ENCODE measurements at places on chromosomes 13 and 19.

DNA sequence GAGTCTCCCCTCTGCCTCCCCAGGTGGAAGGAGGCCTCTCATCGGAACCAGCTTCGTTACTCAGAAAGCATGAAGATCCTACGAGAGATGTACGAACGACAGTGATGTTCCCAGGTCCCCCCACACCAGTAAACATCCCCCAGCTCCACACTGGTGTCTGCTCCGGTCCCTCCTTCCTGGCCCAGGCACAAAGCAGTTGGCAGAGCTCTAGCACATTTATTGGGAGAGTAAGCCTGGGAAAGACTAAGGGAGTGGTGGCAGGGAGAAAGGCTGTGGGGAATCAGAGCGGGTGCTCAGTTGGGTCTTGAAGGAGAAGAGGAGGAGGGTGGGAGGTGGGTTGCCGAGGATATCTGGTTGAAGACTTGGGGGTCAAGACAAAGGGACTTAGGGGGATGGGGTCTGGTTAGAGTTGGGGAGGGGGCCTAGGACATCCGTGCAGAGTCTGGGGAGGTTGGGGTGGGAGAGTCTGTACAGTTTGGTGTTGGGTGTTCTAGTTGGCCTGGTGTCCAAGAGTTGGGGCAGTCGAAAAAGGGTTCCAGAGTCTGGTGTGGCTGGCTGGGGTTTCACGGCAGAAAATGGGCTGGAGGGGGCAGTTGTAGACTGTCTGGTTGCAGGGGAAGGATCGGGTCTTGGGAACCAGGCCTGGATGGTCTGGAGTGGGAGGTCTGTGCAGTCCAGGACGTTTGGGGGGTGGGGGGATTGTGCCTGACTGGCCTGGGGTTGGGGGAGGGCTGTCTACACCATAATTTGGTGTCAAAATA lies 2.3 kb downstream of the HSPB6 start:
- no peak for DNase-seq

DNA sequence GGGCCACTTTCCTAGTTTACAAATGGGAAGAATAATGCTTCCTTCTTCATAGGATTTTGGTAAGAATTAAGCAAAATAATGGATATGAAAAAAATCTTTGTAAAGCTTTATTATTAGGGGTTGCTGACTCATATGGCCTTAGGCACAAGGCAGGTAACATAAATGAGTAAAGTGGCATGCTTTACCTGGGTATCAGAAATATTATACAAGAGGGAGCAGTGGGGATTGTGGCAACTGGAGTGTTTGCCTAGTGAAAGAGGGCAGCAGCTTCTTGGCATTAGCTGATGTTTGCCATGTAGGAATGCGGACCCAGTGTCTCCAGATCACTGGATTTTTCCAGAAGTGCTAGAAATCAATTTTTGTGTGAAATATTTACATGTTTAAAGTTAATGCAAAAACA lies 19.5 kb downstream of the WDFY2 start:
- DNase-seq, result no peak

GRCh38 chr13:70363991-70364390 lies 255.7 kb upstream of the KLHL1 start:
- DNase-seq, result no peak

DNA sequence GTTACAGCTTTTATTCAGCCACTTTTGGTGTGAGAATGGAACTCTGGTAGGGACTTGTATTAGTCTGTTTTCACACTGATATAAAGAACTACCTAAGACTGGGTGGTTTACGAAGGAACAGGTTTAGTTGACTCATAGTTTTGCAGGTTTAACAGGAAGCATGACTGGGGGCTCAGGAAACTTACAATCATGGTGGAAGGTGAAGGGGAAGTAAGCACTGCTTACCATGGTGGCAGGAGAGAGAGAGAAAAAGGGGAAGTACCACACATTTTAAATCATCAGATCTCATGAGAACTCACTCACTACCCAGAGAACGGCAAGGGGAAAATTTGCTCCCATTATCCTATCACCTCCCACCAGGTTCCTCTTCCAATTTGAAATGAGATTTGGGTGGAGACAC lies 942.2 kb downstream of the PCDH17 start:
- no peak for DNase-seq

GRCh38 chr19:6730153-6730804 lies 7.1 kb downstream of the GPR108 start:
- DNase-seq, result no peak

GRCh38 chr19:55418185-55418584 lies 10.6 kb upstream of the UBE2S start:
- no peak for DNase-seq

GRCh38 chr13:36608474-36608873 lies 65.3 kb upstream of the SERTM1 start:
- DNase-seq, result no peak

DNA sequence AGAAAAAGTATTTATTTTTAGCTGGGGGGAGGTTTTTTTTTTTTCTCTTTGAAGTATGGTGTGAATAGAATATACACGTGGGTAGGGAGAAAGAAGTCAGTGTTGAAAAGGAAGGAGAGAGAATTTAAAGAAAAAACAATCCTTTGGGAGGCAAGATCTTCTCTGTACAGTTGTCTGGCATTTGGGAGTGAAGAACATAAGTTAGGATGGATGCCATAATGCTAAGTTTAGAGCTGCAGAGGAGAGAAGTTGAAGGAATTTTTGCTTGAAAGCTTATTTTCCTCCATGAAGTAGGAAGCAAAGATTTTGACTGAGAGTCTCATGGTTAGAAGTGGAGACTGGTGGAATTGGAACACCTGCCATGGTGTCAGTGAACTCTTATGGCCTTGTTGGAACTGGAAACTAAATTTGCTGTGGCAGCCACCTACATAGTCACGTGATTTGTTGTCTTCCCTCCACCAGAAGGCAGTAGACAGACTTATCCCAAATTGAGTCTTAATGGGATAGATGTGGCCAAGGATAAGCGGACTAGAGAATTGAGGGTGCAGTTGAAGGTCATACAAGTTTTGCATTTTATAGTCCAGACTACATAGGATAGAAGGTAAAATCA lies 22.0 kb downstream of the NDFIP2 start:
- DNase-seq, result no peak

GRCh38 chr13:99103536-99103935 lies 97.1 kb upstream of the UBAC2 start:
- no peak for DNase-seq

DNA sequence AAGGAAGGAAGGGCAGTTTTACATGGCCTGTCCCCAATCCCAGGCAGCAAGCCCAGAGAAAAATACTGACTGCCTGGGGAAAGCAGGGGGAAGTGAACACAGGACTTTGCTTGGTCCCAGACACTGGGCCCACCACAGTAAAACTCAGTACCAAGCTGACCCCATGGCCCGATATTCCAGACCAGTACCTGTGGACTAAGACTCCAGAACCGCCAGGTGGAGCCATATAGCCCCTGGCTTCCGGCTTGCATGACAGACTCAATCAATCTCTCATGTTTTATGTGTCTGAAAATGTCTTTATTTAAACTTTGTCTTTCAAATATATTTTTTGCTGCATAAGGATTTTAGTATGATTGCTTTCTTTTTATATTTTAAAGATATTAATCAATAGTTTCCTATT lies 767.9 kb upstream of the SLITRK6 start:
- no peak for DNase-seq

GRCh38 chr13:42746866-42747265 lies 34.5 kb upstream of the FAM216B start:
- DNase-seq, result no peak

GRCh38 chr19:662207-662961 lies 630 bp downstream of the RNF126 start:
- DNase-seq, result peak; percentile 61

All from stimulated activated CD8-positive, alpha-beta memory T cell treated with anti-CD3 and anti-CD28 coated beads, Interleukin-12 subunit alpha, Interleukin-12 subunit beta, amount 100 ng/mL, for 4 hours (primary cell).